NCI-H2029 treated with DMSO at 0.1 percent for 48 hours (cell line): ENCODE measurements at places on chromosomes 13 and 19.
A peak's percentile ranks its signal among the peaks of the same experiment; 100 is the strongest.

- DNase-seq: no peak
Observed at GRCh38 chr13:106499896-106500295, 35.6 kb downstream of the EFNB2 start.

DNA sequence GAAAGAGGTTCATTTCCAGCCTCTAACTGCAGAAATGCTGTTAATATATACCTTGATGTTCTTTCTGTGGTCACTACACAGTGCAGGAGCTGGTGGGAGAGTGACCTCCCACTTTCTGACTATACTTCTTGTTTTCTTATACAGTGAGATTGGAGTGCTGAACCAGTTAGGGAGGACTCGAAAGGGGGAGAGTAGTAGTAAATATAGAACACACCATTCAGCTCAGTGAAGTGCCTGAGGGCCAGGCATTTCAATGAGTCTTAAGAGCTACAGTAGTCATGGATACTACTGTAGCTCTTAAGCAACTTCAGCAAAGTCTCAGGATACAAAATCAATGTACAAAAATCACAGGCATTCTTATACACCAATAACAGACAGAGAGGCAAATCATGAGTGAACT is 372.9 kb downstream of the MTUS2 start:
- no peak for DNase-seq

DNA sequence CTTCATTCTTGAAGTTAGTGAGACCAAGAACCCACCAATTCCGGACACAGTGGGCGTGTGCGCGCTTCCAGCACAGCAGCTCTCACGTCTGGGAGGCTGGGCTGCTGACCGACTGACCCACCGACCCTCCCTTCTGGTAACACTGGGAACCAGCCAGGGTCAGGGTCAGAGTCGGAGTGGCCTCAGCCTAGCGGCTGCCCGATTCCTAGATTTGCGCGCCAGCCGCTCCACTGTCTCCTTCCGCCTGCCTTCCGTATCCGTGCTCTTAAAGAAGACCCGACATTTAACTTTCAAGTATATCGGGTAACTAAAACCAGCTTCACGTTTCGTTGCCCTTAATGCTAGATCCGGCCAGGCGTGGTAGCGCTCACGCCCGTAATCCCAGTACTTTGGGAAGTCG is 41.1 kb downstream of the SERP2 start:
- DNase-seq: no peak

DNA sequence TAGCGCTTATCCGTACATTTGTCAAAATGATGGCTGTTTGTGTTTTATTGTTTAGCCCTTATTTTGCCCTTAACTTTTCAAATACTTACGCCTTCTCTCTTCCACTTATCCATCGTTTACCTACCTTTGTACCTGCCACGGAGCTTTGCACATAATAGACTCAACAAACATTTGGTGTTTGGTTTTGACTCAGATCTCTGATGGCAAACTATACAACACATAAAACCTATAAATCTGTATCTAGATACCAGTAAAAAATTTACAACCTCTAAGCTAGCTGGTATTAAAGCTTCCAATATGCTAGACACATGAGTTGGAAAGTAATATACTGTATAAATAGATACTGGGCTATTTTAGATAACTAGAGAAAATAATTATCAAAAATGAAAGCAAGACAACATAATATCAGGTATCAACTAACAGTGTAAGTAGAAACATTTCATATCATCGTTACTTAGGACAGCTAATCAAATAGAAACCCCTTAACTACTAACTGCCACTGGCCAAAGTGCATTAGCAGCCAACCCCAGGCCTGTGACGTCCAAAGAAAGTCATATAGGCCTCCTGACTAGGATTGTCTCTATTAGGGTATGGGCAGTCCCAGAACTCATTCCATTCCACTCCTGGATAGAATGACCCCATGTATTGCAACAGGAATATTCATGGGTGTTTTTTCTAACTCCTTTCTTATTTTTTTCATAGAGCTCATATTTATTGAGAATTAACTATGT is 53.8 kb downstream of the KCTD12 start:
- peak; percentile 36 for DNase-seq

GRCh38 chr19:7654401-7654800 is 14.4 kb upstream of the RETN start:
- no peak for DNase-seq

DNA sequence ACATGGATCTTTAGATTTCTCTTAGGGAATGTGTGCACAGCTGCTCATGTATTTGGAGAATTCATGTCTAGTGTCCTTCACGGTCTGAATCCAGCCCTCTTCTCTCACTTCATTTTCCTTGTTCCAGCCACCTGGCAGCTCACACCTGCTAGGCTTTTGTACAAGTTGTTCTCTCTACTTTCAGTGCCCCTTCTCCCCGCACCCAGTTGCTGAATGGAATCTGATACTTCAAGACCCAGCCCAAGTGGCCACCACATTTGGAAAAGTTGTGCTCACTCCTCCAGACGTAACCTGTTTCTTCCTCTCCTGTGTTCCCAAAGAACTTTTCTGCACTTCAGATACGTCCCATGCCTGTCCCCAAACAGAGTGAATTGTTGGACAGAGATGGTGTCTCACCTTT is 235.6 kb downstream of the SHISA2 start:
- no peak for DNase-seq

DNA sequence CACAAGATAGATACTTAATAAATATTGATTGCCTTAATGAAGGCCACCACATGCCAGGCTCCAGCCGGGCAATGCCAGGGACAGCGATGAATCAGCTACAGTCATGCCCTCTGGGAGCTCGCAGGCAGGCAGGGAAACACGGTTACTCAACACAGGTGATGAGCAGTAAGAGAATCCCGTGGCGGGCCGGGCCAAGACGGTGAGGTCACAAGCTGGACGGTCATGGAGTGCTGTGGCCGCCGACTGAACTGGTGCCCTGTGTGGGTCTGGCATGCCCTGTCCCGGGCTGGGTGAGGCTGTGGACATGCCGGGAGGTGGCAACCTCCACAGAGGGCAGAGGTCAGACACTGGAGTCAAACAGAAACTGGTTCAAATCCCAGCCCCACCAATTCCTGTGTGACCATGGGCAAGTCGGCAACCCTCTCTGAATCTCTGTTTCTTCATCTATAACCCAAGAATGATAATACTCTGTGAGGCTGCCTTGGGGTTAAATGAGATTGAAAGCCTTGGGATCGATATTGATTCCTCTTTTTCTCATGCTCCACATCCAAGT is 13.2 kb upstream of the PAK4 start:
- no peak for DNase-seq

DNA sequence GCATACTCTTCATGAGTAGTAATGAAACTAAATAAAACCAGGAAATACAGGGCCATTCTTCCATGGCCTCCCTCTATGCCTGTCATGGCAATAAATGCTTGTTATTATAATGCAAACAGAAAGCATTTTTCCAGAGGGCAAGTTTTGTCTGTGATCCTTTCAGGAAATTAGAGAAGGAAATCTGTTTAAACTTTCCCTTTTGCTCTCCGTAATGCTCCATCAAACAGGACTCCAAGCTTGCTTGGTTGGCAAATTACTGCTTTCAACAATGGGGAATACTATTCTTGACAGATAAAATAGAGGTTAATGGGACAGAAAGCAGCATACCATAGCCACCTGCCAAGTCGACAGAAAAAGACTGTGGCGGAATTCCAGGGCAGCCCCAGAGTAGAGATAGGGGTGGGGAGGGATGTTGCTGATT is 252.5 kb downstream of the LHFPL6 start:
- no peak for DNase-seq

- DNase-seq: no peak
Observed at GRCh38 chr19:34579281-34580054, 97.5 kb downstream of the SCGB2B2 start.
